ENCODE measurements at places on chromosomes 1 and 21.

DNA sequence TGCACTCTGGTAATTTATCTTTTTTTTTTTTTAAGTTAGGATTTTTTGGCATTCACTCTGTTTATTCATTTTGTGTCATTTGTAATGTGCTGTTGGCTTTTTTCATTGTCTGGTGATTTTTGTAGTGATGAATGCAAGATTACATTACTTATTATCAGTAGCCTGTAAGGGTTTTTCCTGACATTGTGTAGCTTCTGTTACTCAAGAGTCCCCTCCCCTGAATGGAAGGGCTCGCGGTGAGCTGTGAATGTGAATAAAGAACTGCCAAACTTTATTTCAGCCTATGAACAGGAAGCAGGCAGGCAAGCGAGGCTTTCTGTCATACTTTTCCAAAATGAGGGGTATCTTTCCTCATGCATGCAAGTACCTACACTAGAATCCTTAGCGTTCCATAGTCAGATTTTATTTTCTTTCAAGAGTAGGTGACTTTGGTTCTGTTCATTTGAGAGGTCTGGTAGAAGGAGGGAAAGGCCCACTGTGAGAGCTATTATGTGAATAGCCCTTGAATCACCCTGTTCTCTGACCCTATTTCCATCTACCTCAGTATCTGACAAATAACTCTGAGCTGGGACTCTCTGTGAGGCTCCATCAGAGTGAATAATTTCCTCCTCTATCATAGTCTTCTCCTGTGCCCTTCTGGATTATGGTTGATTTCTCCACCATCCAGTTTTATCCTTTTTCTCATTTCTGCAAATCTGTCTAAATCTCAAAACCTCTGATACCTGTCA is 114.0 kb downstream of the CD247 start:
- no peak for DNase-seq

DNA sequence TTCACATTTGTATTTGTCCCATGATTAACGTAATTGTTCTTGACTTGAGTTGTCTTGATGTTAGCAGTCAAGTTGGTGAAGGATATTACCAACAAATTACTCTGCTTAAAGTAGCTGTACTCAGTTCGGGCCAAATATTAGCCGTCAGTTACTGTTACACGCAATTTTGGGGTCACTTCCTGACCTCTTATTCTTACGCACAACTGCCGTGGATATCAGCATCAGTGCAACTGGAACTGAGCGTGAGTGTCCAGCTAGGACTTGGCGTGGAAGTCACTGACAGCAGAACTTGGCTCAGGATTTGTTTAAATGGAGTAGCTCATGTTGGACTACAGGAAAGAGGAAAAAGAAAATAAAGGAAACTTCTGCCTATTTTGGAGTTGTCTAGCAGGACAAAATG is 56.4 kb downstream of the ADAMTS1 start:
- no peak for DNase-seq

DNA sequence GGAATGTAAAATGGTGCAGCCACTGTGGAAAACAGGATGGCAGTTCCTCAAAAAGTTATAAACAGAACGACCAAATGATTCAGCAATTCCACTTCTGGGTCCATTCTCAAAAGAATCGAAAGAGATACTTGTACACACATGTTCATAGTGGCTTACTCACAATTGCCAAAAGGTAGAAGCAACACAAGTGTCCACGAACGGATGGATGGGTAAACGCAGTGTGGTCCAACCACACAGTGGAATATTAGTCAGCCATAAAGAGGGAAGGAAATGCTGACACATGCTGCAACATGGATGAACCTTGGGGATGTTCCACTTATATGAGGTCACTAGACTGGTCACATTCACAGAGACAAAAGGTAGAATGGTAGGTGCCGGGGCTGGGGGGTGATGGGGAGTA is 5.3 kb downstream of the KRTAP10-1 start:
- no peak for DNase-seq

- DNase-seq, result no peak
Observed at GRCh38 chr1:192805832-192806323, 3.0 kb upstream of the RGS2 start.

GRCh38 chr1:115879977-115880376 is 39.1 kb upstream of the NHLH2 start:
- no peak for DNase-seq

GRCh38 chr1:189669846-189670245 is 807.8 kb downstream of the BRINP3 start:
- no peak for DNase-seq

GRCh38 chr1:38587766-38588165 is 271.8 kb downstream of the RRAGC start:
- DNase-seq, result no peak

DNA sequence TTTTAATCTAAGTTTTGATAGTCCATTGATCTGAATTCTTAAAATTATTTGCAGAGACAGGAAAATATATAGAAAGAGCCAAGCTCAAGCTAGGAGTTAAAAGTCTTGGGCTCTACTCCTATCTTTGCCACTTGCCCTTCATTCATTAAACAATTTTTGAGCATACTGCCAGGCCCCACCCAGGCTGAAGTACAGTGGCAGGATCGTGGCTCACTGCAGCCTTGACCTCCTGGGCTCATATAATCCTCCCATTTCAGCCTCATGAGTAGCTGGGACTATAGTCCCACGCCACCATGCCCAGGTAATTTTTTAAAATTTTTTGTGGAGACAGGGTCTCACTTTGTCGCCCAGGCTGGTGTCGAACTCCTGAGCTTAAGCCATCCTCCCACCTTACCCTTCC is 8.2 kb downstream of the TRMT13 start:
- DNase-seq, result no peak

DNA sequence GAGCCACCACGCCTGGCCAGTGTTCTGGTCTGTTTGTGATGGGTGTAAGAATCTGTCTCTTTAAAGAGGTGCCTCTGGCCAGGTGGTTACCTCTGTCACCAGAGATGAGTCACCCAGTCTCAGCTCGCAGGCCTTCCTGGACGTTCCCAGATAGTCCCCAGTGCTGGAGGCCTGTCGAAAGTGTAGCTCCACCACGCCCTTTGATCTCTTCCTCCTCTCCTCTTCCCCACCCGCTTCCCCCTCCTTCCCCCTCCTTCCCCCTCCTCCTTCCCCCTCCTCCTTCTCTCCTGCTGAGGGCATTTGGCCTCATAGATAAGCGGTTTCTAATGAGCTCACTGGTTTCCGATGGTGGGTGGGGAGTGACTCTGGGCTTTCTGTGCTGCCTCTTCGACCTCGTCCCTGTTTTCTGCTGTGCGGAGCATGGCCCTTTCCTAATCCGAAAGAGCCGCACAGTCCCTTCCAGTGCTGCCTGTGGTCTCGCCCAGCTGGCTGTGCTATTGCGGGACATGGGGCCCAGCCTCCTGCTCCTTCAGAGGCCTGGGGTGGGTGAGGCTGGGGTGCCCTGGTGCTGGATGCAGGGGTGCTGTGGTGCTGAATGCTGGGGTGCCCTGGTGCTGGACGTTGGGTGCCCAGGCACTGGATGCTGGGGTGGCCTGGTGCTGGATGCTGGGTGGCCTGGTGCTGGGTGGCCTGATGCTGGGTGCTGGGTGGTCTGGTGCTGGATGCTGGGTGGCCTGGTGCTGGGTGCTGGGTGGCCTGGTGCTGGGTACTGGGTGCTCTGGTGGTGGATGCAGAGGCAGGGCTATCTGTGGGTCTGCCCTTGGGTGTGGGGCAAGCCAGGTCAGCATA is 19.2 kb downstream of the AGPAT3 start:
- no peak for DNase-seq

DNA sequence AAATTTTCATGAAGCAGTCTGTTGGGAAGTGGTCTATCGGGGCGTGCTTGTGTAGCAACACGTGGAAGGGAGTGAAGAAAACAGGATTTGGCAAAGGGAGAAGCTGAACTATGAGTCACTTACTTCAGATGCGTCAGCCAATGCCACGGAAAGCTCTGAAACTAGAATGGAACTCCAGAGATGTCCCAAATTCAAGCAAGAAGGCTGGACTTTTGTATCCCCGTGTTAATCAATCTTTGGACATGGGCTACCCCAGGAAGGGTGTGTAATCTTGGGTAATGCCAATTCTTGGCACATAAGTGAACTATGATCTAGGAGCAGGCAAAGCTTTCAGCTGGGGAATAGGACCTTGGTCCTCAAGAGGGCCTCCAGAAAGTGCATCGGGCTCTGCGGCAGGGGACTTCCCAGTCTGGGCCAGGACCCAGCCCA is 102.6 kb downstream of the ADSS2 start:
- no peak for DNase-seq

- DNase-seq, result no peak
Observed at GRCh38 chr1:23639460-23640095, 52.0 kb upstream of the RPL11 start.

GRCh38 chr1:89754518-89754917 is 66.3 kb upstream of the LRRC8D start:
- DNase-seq, result no peak

GRCh38 chr1:92752719-92753118 is 32.2 kb downstream of the EVI5 start:
- no peak for DNase-seq

DNA sequence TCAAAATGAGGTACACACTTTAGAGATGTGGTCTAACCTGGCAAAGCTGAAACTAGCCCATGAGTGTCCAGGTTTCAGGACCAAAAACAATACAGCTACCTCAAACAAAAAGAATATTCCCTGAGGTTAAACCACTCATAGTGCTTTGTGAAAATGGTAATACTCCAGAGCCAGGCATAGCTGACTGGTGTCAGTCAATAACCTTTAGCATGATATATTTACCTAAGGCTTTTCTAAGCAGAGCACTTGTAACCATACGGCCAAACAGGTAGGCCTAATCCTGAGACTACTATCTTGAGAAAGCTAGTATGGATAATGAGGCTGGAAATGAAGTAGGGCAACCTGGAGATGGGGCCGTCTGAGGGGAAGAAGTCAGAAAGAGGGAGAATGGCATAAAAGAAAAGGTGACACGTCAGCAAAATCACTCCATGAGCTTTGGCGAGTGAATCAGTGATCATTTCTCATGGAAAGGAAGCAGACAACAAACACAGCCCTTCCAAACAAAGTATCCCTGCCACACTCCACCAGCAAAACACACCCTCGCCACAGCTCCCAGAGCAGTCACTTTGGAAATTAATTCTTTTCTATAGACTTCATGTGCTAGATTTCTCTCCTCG is 1.7 kb upstream of the LRRC52 start:
- DNase-seq, result no peak

DNA sequence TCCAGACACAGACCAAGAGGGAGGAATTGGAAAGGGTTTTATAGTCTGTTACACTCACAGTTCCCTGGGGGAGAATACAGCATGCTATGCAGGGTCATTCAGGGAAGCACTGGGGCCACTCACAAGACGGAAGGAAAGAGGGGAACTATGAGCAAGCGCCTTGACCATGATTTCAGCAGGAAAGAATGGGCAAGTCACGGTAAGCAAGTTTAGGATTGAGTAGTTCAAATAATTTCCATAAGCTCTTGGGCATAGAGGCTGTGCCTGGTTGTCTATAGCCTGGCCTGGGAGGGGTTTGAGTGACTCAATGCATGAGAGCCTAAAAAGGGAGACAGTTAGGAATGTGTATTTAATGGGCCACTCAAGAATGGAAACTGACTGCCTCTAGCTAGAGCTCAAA is 176.7 kb downstream of the TTLL7 start:
- DNase-seq, result no peak

DNA sequence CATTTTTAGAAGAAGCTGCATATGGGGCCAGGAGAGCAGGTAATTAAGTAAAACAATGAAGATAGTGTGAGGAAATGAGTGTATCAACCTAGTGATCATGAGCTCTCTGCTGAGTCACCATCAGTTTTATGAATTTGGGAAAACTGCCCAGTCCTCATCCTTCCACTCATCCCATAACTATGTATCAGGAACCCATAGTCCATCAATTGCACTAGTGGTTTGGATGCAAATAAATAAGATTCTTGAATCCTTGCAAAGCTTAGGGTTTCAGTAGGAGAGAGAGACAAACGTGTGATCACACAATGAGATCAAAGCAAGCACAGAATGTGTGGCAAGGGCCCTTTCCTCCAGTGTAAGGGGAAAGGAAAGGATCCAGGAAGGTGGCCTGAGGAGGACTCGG is 145.6 kb downstream of the ZZZ3 start:
- no peak for DNase-seq

DNA sequence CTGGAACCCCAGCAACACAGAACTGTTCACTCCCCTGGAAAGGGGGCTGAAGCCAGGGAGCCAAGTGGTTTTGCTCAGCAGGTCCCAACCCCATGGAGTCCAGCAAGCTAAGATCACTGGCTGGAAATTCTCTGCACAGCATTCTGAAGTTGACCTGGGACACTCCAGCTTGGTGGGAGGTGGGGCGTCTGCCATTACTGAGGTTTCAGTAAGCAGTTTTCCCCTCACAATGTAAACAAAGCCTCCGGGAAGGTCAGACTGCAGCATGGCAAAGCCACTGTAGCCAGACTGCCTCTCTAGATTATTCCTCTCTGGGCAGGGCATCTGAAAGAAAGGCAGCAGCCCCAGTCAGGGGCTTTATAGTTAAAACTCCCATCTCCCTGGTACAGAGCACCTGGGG is 59.7 kb downstream of the INKA2 start:
- no peak for DNase-seq

- no peak for DNase-seq
Observed at GRCh38 chr21:46598581-46599572, 6.0 kb downstream of the S100B start.

GRCh38 chr21:15029077-15029476 is 35.7 kb downstream of the NRIP1 start:
- DNase-seq, result no peak

DNA sequence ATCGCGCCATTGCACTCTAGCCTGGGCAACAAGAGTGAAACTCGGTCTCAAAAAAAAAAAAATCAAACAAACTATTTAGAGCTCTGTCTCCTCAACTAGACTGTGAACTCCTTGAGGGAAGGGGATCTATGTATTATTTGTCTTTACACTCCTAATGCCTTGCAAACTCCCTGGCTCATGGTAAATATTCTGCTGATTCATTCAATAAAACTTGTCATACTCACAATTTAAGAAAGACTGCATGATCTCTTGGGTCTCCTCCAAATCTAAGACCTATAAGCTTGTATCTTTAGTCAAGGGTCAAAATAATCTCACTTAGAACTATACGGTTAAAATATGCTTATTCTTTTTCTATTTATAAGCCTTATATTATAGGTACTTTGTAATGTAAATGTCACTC is 90.3 kb upstream of the NR5A2 start:
- no peak for DNase-seq

- DNase-seq, result no peak
Observed at GRCh38 chr1:56710646-56711045, 65.5 kb downstream of the PRKAA2 start.

- DNase-seq, result no peak
Observed at GRCh38 chr1:192010406-192010805, 147.9 kb upstream of the RGS18 start.

- no peak for DNase-seq
Observed at GRCh38 chr21:32728848-32729247, 1.0 kb upstream of the SYNJ1 start.

Measured in esophagus squamous epithelium (tissue), 5 donors.